Astrocyte (in vitro differentiated cells and primary cell): ENCODE measurements at places on chromosomes 2 and 18. TPM values are rescaled to one million over a fixed set of nuclear protein-coding genes. Genes with fewer than 3 reads are reported as not detected.

DNA sequence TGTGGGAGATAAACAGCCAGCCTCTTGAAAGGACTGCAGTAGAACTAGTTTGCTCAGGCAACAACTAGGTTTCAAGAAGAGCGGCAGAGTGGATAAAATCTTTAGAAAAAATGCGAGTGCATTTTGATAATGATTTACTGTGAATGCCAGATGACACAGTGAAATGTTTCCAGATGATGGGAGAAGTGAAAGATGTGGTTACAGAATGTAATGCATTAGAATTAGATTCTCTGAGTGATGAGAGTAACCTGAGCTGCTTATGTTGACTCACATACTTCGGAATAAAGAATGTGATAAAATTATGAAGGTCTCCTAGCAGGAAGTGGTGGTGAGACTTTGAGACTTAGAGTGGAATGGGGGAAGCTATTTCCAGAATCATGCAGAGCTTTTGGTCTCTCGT lies 184.3 kb downstream of the GULP1 start:
- DNase-seq = peak; percentile 86

DNA sequence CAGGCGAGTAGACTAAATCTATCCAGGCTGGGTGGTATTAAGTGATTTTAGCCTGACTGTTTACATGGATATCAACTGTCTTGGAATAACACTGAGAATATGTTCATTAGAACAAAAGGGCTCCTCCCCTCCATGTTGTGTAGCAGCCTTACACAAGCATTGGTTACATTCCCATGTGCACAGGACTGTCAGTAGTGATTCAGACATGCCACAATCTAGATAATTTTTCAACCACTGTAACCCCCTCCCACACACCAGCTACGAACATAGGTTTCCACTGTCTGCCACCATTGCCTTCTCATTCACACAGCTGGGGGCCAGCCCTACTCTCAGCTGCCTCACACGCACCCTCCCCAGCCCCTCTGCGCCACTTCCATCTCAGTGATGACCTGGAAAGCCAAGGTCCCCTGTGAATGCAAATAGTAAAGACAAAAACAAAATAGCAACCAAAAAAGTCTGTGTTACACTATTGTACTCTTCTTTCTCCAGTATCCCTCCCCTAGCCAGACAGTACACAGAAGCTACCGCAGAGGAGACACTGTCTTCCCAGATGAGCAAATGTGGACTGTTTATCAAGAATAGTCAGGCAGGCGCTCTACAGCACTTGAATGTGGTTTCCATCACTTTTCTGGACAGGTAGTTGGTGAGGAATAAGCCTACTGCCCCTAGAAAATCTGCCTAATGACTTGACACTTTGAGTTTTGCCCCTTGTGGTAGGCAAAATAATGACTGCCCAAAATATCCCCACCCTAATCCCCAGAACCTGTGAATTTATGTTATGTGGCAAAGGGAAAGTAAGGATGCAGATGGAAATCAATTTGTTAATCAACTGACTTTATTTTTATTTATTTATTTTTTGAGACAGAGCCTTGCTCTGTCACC lies 27.9 kb upstream of the TYMS start:
- peak; percentile 32 for DNase-seq

DNA sequence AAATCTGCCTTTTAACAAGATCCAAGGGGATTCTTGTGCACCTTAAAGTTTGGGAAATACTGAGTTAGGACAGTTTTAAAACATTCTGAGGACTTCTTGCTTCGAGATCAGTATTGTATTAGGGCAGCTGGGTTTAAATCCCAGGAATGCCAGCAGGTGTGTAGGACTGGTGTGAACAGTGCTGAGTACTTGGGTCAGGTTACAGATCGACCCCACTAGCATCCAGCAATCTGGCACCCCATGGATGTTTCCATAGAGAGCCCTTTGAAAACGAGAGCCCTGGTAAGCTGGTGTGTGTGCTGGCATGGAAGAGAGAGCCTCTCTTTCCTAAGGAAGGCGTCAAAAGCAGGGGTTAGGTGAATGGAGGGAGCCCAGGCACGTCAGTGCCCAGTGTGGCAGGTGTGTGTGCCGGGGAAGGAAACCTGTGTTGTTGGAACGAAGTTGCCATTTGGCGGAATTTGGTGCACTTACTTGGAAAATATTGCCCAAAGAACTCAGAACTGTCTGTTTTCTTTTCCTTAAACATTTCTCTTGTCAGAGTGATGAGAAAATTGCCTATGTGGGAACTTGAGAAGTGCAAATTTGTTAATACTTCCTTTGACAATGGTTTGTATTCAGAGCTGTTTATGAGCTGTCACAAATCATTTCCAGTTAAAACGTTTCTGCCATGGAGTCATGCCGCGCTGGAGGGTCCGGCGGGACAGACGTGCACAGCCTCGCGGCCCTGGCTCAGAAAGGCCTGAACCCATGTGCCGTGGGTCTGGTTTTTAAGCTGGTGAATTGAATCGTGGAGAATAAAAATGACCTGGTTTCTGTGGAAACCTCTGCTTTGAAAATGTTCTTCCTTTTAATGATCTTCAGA lies 38.1 kb downstream of the LDLRAD4 start:
- DNase-seq = no peak

GRCh38 chr2:56713161-56713676 lies 529.4 kb downstream of the CCDC85A start:
- peak; percentile 96 for DNase-seq

GRCh38 chr2:130251873-130252620 lies 53.8 kb upstream of the TUBA3E start:
- no peak for DNase-seq

Gene MRPL44
- total RNA-seq = 32.6 and 33.3 TPM in 2 replicates

Gene PSD4
- total RNA-seq = 2.6 and 4.0 TPM in 2 replicates

Gene COL3A1
- 350 and 458 TPM in 2 replicates for total RNA-seq

Gene KCNJ3
- total RNA-seq = not detected in 2 replicates

Gene SP5
- total RNA-seq = 0.11 TPM in 1 of 2 replicates, not detected in the other

Gene ZC3H6
- 3.9 and 7.4 TPM in 2 replicates for total RNA-seq

Gene SPP2
- total RNA-seq = not detected in 2 replicates

Gene SERPINB3
- total RNA-seq = not detected in 2 replicates
